NCI-H524 (cell line): ENCODE measurements at places on chromosomes 7 and 10.

GRCh38 chr7:74187915-74188675, 13.9 kb downstream of the EIF4H start:
- DNase-seq, result no peak

DNA sequence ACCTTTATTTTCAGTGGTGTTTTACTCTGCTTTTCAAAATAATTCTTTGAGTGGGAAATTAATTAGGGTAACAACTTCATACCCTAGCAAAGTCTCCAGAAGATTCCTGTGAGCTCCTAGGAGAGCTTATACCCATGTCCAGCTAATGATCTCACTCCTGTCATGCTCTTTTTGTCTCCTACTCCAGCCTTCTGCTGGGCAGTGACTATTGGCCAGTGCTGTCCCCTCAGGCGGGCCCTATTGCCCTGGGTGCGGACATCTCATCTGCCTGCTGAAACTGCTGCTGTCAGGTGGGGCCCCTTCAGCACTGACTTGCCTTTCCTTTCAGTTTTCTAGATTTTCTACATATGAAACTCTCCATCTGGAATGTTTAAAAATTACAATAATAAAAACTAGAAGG, 80.3 kb downstream of the EBLN1 start:
- no peak for DNase-seq

- DNase-seq, result no peak
Measured at GRCh38 chr7:144256112-144256511, 8.5 kb downstream of the OR2A7 start.

GRCh38 chr10:3412071-3412582, 239.5 kb upstream of the PITRM1 start:
- no peak for DNase-seq

GRCh38 chr10:28875549-28876081, 198.3 kb downstream of the BAMBI start:
- no peak for DNase-seq

GRCh38 chr10:64358907-64359306, 837.7 kb downstream of the REEP3 start:
- no peak for DNase-seq

- no peak for DNase-seq
Measured at GRCh38 chr10:49243610-49244283, 55.2 kb upstream of the C10orf71 start.

DNA sequence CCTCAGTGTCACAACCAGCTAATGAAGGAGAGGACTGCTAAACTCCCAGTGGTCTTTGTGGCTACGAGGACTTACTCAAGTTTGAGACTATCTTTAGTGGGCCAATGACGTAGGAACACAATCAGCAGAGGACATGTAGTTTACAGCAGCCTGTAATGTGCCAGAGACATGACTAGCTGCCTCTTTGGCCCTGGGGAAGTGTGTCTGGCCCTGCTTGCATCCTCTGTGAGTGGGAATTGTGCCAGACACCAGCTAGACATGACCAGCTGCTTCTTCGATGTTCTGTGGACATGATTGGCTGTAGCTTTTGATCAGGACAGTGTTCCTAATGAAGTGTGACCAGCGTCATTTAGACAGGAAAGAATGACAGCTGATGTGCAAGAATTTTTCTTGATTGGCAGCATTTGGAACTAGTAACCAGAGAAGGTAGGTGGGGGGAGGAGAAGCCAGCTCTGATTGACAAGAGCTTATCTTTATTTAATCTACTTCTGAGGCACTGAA, 141.7 kb downstream of the AUTS2 start:
- peak; percentile 88 for DNase-seq

- DNase-seq, result no peak
Measured at GRCh38 chr7:39016609-39017008, 38.9 kb downstream of the POU6F2 start.

- DNase-seq, result no peak
Measured at GRCh38 chr7:18508443-18509427, 13.2 kb downstream of the HDAC9 start.

GRCh38 chr7:74083928-74084721, 521 bp downstream of the LIMK1 start:
- DNase-seq, result no peak

- no peak for DNase-seq
Measured at GRCh38 chr7:55241958-55242357, 123.2 kb upstream of the LANCL2 start.

DNA sequence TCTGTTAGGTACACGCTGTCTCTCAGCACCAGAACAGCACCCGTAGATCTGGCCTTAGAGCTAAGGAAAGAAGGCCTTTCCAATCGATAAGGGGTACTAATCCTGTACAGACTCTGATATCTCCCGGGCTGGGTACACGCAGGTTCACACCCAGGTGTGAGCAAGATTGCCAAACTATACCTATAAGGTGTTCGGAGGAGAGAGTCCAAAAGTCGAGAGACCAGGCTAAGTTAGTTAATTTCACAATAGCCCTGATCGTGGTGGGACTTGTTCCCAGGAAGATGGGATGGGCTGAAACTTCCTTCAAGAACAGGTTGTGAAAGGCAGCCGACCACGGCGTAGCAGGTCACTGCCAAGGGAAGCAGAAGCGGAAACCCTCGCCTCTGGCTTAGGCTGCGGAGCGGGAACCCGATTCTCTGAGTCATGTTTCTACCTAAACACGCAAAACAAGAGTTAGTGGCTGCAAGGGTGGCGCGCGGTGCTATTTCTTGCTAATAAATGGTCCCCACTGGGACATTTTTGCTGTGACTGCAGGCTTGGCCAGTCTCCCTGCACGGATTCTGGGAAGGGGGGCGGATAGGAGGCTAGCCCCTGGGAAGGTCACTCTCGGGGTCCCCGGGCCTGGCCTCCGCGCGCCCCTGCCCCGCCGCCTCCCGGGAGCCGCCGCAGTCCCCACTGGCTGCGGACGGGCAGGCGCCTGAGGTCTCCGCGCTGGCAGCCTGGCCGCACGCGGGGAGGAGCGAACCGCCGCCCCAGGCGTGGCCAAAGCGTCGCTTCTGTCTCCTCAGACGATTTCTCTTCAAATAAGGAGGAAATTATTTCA, 75.4 kb upstream of the PDSS1 start:
- no peak for DNase-seq
